ENCODE measurements at places on chromosomes 3 and 15. TPM values are rescaled to one million over a fixed set of nuclear protein-coding genes. Genes with fewer than 3 reads are reported as not detected.

- no peak for ATAC-seq
These were observed 259.6 kb upstream of the ZNF717 start for GRCh38 chr3:76044601-76045600.

DNA sequence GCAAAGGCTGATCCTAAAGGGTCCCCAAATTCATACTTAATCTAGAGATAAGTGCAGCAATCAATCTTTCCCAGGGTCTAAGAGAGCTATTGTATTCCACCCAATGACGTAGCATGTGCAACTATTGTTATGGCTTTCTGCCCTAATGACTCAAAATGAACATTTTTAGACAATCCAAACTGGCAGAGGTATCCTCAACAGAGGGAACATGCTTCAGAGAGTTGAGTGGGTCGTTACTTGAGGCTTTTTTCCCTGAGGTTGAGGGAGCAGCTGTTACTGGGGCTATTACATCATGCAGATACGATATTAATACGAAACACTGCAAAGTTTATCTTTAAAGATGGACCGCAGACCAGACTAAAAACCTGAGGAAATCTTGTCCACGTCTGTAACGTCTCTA, 278.3 kb upstream of the WNT5A start:
- ATAC-seq, result no peak

DNA sequence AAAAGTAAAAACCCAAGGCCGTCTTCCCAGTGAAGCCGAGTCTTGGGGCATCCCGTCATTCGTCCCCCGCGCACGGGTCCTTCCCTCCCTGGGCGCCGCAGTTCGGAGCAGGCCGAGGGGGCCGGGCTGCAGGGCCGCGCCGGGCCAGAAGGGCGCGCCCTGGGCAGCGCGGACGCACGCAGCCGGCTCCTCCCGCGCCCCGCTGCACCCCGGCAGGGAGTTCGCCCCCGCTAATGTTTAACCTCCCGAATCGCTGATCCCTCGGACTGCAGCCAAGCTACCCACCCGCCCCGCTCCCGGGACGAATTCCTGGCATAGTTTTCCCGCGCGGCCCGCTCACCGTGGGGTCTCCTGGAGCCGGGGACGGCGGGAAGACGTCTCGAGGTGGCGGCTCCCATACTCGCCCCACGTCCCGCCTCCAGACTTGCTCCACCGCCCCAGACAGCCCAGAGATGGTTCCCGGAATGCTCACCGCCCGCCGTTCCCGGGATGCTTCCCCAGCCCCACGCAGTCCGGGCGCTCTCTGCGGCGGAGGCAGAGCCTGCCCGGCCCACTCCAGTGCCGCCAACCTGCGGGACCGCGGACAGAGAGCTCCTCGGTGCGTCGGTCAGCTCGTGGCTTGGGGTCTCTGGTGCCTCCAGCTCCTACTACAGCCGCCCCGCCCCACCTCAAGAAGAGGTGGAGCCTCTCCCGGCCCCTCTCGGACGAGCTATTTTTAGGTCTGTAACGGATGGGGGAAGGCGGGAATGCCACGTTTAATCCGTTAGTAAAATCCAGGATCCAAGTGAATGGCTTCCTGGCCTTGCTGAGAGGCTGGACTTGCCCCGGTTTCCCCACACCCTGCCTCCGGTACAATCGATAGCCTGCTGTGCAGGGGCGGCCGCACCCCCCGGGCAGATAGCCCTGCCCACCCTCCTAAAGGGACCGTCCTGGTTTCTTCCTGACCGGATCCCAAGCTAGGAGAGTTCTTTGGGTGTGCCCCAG, at the start of gene DZIP1L:
Gene DZIP1L (minus strand): TSS at position 621 of the 984 bp plus-strand sequence. CDS start 11,637 bp downstream, outside the sequence.
- peak; percentile 77 for ATAC-seq

VEPH1 gene
- total RNA-seq, result 0.40 TPM

DNA sequence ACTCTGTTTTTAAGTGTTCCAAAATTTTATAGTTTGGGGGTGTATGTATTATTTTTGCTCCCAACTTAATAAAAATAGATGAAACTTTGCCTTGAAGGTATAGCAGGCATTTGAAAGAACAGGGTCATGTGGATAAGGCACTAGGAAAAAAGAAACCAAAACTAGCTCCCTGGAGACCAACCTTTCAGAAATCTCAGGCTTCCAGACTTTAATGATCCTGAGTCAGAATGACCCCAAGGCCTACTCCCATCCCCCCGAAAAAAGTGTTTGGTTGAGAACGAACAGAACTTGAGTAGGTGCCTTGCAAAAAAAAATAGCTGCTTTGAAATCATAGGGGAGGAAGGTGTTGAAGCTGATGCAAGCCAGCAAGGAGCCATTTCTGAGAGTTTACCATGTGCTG, 309.5 kb downstream of the THSD4 start:
- ATAC-seq, result no peak

ERC2 gene
- total RNA-seq, result 0.48 TPM

CNTN3 gene
- 0.04 TPM for total RNA-seq

- no peak for ATAC-seq
These were observed 604.3 kb downstream of the TAFA4 start for GRCh38 chr3:68328049-68328448.

- no peak for ATAC-seq
These were observed 8.0 kb downstream of the USP13 start for GRCh38 chr3:179660872-179661271.

Data from esophagus mucosa (tissue), 1 donor.